ENCODE measurements at places on chromosomes 2 and 18. TPM values are rescaled to one million over a fixed set of nuclear protein-coding genes. Genes with fewer than 3 reads are reported as not detected.

- peak; percentile 46 for DNase-seq
Observed at GRCh38 chr2:147925886-147926285, 81.1 kb downstream of the ACVR2A start.

DNA sequence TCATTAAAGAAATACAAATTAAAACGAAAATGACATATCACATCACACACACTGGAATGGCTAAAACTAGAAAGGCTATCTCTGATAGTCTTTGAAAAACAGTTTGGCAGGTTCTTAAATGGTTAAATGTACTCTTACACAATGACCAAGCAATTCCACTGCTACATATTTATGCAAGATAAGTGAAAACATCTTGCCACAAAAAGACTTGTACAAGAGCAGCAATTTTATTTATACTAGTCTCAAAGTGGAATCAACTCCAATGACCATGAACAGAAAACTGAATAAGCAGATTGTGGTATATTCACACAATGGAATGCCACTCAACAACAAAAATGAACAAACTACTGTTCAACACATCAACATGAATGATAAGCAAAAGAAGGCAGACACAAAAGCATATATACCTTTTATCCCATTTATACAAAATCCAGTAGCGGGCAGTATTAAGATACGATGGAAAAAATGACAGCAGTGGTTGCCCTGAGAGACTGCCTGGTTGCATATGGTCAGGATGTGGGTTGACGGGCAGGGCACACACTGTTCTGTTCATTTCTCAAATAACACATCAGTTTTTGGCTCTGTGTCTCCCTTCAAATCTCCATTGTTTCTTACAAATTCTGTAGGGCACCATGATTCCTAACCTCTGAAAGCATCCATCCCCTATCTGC, 25.4 kb downstream of the SP100 start:
- DNase-seq, result peak; percentile 47

FLACC1 gene
- total RNA-seq, result 0.56 TPM

DNA sequence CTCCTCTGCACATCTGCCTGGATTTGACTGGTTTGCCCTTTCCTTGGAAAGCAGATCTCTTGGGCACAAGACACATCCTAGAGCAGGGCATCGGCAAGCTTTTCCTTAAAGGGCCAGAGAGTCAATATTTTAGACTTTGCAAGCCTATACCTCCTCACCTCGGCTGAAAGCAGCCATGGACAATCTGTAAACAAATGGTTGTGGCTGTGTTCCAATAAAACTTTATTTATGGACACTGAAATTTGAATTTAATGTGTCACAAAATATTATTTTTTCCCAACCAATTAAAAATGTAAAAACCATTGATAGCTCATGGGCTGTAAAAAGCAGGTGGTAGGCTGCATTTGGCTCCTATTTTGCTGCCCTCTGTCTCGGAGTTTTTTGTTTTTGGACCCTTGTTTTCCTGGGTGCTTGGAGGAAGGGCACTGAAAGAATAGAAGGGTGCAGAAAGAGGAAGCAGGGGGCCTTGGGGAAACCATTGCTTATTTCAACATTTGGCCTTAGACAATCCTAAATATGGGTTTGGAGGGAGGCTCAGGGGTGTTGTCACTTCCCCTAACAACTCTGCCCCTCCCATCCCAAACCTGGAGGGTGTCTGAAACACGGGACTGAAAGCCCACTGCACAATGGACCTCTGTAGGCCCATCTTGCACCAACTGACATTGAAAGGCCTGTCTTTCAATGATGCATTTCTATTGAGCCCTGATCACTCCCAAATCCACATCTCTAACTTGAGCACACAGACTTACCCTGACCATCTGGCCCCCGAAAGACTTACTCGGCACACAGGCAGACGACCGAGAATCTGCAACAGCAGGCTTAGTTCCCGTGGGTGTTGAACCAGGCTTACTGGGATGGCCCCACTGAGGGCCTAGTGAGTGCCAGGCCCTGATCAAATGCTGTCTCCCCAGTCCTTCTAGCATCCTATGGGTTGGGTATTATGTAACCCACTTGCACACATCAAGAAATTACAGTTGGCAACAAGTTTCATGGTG, 7.1 kb upstream of the ZFP36L2 start:
- no peak for DNase-seq

GRCh38 chr2:10732924-10733565, 11.6 kb downstream of the ATP6V1C2 start:
- no peak for DNase-seq

- DNase-seq, result no peak
Observed at GRCh38 chr18:79523206-79523735, 127.5 kb downstream of the NFATC1 start.

GRCh38 chr2:207238831-207239701, 73.3 kb upstream of the KLF7 start:
- DNase-seq, result peak; percentile 61

ANKRD23 gene
- total RNA-seq, result 0.46 TPM

GRCh38 chr2:204331988-204332387, 213.3 kb upstream of the PARD3B start:
- DNase-seq, result no peak

- DNase-seq, result no peak
Observed at GRCh38 chr2:181152226-181152625, 171.8 kb downstream of the UBE2E3 start.
